Naive thymus-derived CD8-positive, alpha-beta T cell (primary cell): ENCODE measurements at places on chromosomes 4 and X.

- peak; percentile 77 for DNase-seq
These were observed at the start of gene RAB9A for GRCh38 chrX:13688958-13689740. TSS of gene RAB9A (plus strand) at chrX:13689128. CDS start at chrX:13708747, 19,619 bp downstream.

GRCh38 chrX:46279214-46279924 lies 265.9 kb downstream of the ZNF674 start:
- no peak for DNase-seq

GRCh38 chrX:140949233-140949632 lies 53.2 kb upstream of the SPANXB1 start:
- no peak for DNase-seq

DNA sequence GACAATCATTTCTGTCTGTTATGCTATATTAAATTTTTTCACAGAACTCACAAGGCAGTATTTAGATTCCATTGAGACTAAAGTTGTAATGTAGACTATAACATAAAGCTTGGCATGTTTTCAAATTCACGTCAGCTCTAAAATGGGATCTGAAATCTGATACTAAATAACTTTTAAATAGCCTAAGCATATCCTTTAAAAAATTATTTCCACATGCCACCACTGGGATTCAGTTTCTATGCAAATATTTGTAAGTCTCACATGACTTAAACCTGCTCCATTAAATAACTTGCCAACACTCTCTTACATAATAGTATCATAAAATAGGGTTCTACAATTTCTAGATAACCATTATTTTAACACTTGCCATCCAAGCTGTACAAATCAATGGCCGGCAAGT lies 32.4 kb downstream of the KLHL8 start:
- no peak for DNase-seq
